ENCODE measurements at places on chromosomes 6 and 20.

- DNase-seq: peak; percentile 41
Measured at GRCh38 chr6:158751921-158752320, 67.2 kb downstream of the EZR start.

DNA sequence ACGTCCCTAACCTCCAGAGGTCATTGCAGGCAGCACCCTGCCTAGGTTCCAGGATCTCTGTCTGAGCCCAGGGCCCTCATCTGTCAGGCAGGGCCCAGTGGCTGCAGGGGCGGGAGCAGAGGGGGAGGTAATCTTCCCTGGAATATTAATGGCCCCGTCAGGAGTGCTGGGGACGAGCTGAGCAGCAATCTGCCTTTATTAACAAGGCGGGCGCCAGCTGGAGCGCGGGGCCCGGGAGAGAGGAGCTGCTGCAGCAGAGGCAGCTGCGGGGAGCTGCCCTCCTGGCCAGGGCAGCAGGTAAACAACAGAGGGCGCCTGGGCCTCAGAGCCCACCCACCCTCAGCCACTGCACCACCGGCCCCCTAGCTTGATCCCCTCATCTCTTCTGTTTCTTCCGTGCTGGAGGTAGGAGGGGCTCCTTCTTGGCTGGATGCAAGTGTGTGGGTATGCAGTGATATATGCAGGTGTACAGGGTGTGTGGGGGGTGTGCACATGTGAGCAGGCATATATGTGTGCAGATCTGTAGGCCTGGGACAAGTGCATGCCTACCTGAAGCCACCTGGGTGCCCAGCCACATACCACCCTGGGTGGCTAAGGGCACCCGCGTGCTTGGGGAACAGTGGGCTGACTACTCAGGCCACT lies 131.8 kb upstream of the MLN start:
- no peak for DNase-seq

GRCh38 chr6:33147807-33148666 lies 44.2 kb downstream of the COL11A2 start:
- peak; percentile 58 for DNase-seq

GRCh38 chr6:27601668-27602254 lies 128.9 kb upstream of the ZNF184 start:
- no peak for DNase-seq

- no peak for DNase-seq
Measured at GRCh38 chr20:63579017-63579694, 5.1 kb upstream of the HELZ2 start.

DNA sequence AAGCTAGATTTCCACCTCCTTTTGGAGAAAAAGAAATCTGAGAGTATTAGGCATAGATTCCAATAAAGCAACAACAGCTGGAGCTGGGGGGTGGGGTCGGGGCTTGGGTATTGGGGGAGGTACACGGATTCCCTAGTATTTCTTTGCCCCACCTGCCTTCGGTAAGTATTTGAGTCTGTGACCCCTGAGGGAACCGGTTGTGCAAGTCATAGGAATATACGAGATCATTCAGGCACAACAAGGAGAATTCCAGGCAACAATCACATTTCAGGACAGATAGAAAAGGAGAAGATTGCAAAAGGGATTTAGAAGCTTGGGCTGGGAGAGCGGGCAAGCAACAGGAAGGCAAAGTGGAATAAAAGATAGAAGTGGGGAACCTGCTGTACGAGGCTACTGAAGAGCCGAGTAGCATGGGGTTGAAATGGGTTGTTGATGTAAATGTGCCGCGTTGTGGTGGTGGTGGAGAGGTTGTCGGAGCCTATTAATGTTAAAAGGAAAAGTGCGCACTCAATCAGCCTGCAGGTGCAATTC lies 148.9 kb downstream of the BCAS1 start:
- no peak for DNase-seq

GRCh38 chr6:41427642-41428335 lies 92.4 kb downstream of the NCR2 start:
- peak; percentile 81 for DNase-seq

GRCh38 chr6:49548613-49549304 lies 1.7 kb upstream of the C6orf141 start:
- DNase-seq: no peak

GRCh38 chr6:4606821-4607704 lies 169.1 kb upstream of the CDYL start:
- peak; percentile 17 for DNase-seq

DNA sequence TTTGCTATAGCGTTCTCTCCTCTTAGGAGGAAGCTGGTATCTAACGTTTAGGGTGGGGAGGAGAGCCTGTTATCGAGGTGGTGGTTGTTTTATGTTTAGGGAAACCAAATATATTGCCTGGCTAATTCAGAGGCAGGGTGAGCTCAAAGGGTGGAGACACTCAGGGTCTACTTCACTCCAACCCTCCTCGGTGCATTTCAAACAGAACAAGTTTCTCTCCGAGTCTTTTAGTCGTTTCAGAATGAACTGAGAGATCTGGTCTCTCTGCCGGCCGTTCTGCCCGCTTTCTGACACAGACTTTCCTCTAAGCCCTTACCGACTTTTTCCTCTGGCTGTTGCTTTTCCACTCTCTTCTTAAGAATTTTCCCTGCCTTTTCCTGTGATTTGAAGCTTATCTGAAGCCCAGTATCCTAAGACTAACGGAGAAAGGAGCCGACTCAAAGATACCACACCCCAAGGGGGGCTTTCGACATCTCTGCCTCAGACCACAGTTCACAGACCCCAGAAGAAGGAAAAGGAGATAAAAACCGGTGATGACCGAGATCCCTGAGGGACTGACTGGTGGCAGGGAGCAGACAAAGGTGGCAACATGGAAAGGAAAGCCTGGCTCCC lies 865 bp downstream of the STK38 start:
- peak; percentile 5 for DNase-seq

GRCh38 chr6:16688984-16689636 lies 72.2 kb downstream of the ATXN1 start:
- no peak for DNase-seq

GRCh38 chr6:28867086-28867409 lies 56.7 kb downstream of the TRIM27 start:
- no peak for DNase-seq

- no peak for DNase-seq
Measured at GRCh38 chr6:10453596-10453995, 38.7 kb upstream of the TFAP2A start.

DNA sequence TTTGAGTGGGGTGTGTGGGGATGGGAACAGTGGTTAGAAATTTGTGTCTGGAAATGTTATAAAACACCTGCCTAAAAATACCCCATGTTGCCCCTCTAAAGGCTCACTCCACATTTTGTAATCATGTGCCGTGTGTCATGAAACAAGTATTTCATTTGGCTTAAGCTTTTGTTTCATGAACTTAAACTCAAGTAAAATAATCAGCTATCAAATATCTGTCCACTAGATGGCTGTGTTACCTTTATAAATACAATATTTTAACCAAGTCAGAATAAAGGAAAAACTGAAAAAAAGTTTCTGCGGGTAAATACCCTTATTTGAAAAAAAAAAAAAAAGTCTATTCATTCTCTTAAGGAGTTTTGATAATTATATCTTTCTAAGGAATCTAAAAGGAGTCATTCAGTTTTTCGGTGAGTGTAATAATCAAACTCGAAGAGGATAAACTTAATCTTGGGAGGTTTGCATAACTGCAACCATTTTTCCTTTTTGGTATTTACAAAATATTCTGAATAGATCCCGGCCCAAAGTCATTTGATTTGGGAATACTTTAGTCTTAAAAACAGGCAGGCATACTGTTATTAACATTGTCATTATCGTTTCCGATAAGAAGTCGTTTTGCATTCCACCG lies 29.9 kb upstream of the MTRF1L start:
- no peak for DNase-seq

DNA sequence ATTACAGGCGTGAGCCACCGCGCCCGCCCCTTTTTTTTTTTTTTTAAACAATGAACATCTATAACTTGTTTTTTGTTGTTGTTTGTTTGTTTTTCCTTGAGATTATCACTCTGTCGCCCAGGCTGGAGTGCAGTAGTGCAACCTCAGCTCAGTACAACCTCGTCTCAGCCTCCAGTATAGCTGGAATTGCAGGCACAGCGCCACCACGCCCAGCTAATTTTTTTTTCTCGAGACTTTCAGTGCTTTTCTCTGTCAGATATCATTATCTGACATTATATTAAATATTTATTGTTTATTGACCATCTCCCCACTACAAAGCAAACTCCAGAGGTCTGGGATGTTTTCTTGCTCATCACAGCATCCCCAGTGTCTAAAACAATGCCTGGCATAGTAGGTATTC lies 2.3 kb upstream of the DLK2 start:
- no peak for DNase-seq
